ENCODE measurements at places on chromosomes 1 and 21.

DNA sequence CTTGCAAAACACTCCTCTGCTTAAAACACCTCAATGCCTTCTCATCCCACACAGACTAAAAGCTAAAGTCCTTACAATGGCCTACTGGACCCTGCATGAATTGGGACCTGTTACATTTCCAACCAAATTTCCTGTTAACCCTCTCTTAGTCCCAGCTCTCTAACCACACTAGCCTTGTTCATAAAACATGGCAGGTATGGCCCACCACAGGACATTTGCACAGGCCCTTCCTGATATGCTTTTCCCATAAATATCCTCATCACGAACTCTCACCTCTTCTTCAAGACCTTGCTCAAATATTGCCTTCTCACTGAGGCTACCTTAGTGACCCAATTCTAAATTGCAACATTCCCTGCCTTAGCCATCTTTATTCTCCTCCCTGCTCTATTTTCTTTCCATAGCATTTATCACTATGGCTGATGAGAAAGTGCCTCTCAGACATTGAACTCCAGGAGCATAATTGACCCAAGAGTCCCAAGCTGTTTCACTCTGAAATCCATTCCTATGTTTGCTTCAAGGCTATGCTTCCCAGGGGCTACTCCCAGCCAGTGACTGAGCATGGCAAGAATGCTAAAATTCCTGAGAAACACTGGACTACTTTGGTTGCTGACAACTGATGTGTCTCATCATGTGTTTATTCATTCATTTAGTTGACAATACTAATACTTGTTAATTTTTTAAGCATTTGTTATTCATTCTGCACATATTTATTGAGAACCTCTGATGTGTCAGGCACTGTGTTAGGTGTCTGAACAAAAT lies 2.7 kb upstream of the PALMD start:
- peak; percentile 66 for DNase-seq

- no peak for DNase-seq
These were observed 135.3 kb downstream of the GABPA start for GRCh38 chr21:25870084-25870483.

GRCh38 chr1:220803401-220804201 lies 16.9 kb downstream of the MTARC1 start:
- DNase-seq = peak; percentile 41

DNA sequence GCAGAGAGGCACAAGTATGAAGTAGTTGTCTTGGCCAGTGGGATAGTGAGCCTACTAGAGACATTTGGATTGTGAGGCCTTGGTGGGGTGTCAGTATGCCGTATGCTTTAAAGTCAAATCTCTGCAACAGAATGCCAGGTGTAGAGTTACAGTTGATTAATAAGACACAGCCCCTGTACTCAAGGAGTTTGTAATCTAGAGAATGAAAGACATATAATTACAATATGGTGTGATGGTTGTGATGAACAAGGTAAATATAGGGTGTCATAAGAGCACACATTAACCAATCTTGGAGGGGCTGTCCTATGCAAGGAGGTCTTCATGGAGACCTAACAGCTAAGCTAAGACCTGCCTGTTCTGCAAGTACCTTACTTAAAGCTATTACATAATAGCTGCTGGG lies 113.1 kb downstream of the ATF6 start:
- DNase-seq = no peak

- DNase-seq = peak; percentile 50
These were observed 61.1 kb downstream of the XCL1 start for GRCh38 chr1:168637350-168637991.

- peak; percentile 69 for DNase-seq
These were observed 27.8 kb downstream of the ILDR2 start for GRCh38 chr1:166947398-166948043.

GRCh38 chr1:100778748-100779147 lies 59.2 kb downstream of the VCAM1 start:
- DNase-seq = no peak

DNA sequence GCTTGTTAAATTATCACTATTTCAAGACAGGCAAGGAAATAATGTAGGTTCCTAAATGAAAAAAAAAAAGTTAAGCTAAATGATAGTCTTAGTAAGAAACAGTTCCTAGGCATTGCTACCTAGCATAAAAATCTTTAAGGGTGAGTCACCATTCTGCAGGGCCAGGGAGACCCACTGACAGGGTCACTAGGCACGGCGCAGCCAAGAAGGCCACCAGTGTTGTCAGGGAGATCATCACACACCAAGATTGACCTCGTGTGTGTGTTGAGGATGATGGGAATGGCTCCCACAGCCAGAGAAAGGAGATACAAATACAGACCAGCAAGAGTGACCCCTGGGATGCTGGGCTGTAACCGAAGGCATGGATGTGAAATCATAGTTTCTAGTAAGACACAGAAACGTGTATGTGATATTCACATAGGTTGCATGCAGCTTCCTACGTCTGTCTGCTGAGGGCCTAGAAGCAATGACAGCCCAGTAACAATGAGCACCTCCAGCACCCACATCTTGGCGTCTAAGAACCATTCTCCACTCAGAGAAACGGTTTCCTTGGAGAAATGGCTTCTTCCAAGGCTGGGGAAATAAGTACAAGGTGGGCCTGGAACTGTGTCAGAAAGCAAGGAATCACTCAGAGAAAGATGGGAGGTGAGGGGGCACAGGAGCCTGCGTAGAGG lies 29.1 kb downstream of the RIPK4 start:
- no peak for DNase-seq

DNA sequence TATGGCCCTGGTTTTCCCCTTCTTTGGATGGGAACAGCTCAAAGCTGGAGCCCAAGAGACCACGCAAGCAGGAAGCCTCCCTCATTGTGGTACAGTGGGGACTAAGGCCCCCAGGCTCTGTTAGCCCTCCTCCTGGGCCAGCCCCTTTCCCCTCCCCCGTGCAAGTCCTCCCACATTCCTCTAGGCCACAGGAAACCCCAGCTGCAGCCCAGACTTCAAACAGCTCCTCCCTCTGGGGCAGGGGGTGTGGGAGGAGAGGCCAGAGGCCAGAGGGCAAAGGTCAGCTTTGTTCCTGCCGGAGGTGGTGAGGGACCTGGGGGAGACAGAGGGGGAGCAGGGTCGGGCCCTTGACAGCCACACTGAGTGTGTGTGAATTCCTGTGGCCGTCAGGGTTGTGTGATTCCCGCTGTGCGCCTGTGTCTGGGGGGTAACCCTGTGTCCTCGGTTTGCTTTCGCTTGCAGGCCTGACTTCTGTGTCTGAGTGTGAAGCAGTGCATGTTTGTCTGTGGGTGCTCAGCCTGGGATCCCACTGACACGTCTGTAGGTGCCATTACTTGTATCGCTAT lies 3.4 kb upstream of the AHDC1 start:
- DNase-seq = no peak

GRCh38 chr1:106608841-106609240 lies 447.6 kb upstream of the PRMT6 start:
- peak; percentile 49 for DNase-seq

GRCh38 chr1:228497206-228497605 lies 10.0 kb downstream of the RNF187 start:
- DNase-seq = no peak

- peak; percentile 80 for DNase-seq
These were observed 19.5 kb upstream of the SUCO start for GRCh38 chr1:172513479-172513878.

GRCh38 chr1:150142083-150142482 lies 7.6 kb upstream of the PLEKHO1 start:
- DNase-seq = no peak

GRCh38 chr1:187032316-187032981 lies 203.7 kb downstream of the PLA2G4A start:
- DNase-seq = no peak

GRCh38 chr1:116951200-116951935 lies 41.7 kb downstream of the PTGFRN start:
- DNase-seq = peak; percentile 83
